ENCODE measurements at places on chromosomes 4 and X. TPM values are rescaled to one million over a fixed set of nuclear protein-coding genes. Genes with fewer than 3 reads are reported as not detected.

Gene SPACA5B
- not detected for total RNA-seq

Gene XAGE1A
- total RNA-seq = 16.0 TPM

Gene DAPP1
- not detected for total RNA-seq

Gene ABRAXAS1
- 4.7 TPM for total RNA-seq
